ENCODE measurements at places on chromosomes 16 and 17.

DNA sequence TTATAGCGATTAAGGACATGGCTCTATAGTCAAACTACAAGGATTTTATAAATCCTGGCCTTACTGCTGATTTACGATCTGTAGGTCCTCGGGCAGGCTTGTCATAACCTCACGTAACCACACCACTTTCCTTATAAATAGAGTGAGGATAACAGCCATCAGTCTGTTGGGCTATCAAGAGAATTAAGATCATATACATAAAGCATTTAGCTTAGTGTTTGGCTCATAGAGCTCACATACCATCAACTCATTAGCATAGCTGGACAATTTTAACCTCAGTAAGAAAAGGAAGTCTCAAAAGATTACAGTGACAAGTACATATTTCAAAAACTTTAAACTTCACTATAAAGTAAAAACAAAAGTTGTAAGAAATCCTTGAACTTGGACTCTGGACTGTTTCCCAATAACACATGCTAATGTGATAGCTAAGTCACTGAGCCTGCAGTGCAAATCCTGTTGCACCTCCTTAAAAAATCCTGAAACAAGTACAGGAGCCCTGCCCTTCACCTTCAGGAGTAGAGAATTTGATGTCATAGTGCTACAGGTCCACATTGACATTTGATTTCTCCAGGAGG is 20.8 kb upstream of the CLEC3A start:
- DNase-seq, result no peak

- DNase-seq, result no peak
Observed at GRCh38 chr16:88315543-88316105, 67.1 kb upstream of the ZNF469 start.

DNA sequence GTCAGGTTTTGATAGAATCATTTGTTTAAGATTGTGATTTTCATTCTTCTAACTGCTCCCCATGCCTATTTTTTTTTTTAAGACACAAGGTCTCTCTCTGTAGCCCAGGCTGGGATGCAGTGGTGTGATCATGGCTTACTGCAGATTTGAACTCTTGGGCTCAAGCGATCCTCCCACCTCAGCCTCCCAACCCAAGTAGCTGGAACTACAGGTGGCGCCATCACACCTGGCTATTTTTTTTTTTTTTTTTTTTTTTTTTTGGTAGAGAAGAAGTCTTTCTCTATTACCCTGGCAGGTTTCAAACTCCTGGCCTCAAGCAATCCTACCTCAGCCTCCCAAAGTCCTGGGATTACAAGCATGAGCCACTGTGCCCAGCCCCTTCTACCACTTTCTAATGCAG is 223.3 kb downstream of the CBLN1 start:
- DNase-seq, result no peak

- DNase-seq, result no peak
Observed at GRCh38 chr17:40687106-40687505, 16.4 kb downstream of the KRT24 start.

DNA sequence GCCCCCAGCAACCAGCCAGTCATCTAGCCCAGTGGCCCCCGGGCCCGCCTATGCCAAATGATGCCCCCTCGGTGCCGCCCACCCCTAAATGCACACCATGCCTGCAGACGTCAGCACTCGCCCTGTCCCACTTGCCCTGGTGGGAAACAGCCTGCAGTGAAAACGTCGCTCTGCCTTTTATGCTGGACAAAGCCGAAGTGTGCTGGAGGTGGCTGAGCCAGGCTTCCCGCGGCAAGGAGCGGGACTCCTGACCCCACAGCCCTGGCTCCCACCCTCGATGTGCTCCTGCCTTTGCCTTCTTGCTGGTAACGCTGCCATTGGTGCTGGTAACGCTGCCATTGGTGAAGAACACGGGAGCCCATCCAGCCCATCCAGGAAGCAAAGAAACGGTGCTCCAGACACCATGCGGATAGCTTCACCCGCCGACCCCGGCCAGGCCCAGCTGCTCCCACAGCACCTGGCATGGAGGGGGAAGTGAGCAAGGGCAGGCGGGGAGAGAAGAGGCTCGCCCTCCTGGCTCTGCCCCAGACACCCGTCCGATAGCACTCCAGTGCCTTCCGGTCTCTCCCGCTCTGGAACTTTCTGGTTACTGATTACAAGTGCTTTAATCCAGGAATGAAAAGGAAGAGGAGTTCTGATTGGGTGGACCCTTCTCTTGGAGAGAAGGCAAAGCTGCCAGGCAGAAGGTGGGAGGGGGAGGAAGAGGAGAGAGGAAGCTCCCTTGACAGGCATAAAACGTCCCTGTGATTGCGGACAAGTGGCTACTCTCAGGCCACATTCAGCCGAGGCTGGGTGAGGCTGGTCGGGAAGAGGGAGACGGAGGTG is 4.0 kb upstream of the BAIAP2 start:
- no peak for DNase-seq

DNA sequence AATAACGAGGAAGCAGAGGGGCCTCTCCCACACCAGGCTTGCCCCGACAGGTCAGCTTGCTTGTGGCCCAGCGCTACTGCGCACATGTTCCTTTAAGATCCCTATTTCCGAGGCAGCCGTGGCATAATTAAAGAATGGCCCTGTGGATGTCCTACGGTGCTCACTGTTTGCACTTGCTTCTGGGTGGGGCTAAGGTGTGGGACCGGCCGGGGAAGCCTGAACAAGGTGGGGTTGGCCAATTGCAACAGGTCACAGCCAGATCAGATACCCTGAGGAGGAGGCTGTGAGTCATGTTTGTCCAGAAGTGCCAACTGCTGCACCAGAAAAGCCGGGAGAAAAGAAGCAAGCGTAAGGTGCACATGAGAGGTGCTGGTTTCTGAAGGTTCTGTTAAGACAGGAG is 158.5 kb upstream of the CACNG5 start:
- DNase-seq, result no peak

GRCh38 chr16:82658796-82659195 is 32.0 kb downstream of the CDH13 start:
- DNase-seq, result no peak

GRCh38 chr17:69907132-69907847 is 167.7 kb upstream of the KCNJ16 start:
- no peak for DNase-seq

- no peak for DNase-seq
Observed at GRCh38 chr17:29066606-29067005, 23.7 kb downstream of the PIPOX start.

DNA sequence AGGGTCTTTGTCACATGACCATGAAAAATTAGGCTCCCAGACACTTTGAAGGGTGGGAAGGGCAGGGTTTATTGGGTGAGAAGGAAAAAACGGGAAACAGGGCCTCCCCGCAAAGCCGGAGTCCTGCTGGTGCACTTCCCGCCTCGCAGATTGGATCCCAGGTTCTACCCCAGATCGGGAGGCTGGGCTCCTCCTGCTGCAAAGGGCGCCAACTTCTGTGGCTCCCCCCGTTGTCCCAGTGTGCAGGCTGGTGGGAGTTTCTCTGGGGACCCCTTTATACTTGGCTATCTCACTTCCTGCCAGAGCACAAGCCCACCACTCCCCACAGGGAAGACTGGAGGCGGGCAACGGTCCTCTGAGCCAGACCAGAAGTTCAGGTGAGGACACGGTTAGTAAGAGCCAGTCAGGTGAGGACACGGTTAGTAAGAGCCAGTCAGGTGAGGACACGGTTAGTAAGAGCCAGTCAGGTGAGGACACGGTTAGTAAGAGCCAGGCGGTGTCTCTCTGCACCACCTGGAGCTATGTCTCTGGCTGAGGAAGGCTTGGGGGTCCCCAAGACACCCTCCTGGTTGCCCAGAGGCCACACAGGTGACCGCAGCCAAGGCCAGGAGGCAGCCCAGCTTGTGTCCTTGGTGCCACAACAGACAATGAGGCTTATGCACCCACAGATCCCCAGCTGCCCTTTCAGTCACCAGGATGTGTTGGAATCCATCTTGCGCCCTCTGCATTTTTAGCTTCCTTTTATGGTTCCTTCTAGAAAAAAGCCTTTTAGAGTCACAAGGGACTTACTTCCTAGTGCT is 48.1 kb upstream of the CHMP6 start:
- DNase-seq, result no peak

DNA sequence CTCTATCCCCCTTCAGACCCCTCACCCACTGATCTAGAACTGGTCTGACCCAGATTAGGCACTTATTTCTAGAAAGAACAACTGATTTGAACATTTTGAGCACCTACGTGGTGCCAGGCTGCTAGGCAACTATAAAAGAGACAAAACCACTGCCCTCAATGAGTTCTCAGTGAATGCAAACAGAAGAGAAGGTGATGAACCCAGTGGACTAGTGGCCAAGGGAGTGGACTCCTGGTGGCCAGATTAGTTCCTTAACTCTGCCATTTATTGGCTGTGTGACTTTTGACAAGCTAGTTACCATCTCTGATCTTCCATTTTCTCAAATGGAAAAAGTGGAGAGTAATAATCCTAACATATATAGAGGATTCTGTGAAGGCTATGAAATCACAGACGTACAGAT is 259.1 kb upstream of the SALL1 start:
- no peak for DNase-seq

- no peak for DNase-seq
Observed at GRCh38 chr17:5820721-5821456, 236.6 kb upstream of the NLRP1 start.

GRCh38 chr16:73231944-73232554 is 184.1 kb upstream of the ZFHX3 start:
- DNase-seq, result no peak

- DNase-seq, result peak; percentile 39
Observed at GRCh38 chr17:51860954-51861561, 297.5 kb downstream of the CA10 start.

DNA sequence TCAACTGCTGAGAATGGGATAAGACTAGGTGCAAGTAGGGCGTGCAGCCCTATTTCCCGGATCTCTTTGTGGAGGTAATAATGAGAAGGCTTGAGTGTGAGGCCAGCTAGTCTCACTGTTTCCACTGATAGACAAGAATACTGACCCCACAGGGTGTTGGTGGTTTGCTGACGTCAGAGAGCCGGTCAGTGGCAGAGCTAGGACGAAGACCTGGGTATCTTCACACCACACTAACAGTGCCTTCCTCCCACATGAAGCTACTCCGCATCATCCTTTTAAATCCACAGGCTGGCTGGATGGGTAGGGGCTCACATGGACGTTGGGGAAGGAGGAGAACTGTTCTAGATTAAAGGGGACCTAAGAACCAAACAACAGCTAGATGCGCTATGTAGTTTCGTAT is 68.0 kb downstream of the ZFHX3 start:
- no peak for DNase-seq

DNA sequence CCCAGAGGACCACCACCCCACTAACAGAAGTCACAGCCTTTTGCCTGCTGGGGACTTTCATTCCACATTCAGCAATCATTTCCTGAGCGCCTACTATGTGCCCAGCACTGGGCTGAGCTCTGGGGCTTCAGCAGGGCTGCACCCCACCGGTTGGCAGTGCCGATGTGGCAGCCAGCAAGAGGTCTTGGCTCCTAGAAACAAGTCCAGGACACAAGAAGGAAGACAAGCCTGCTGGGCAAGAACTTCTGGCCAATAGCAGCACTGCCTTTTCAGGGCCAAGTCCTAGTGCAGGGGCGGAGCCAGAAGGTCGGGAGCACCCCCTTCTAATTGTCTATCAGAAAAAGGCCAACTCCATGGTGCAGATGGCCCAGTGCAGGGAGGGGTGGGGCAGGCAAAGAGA is 13.0 kb upstream of the HOXB9 start:
- no peak for DNase-seq

DNA sequence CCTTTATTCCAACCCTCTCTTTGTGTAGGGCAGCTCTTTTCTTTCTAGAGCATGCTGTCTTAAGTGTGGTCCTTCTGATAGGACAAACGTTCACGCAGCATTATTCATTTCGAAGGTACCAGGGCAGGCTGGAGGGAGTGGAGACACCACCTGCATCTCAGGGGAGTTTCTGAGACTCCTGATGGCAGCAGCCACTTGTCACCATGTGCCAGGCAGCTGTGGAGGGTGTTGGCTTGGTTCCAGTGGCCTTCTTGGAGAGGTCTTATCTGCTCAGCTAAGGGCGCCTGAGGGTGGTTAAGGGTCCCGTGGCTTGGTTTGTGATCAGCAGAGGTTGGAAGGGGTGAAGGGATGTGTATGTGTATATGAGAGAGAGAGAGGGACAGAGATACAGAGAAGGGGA is 257.1 kb upstream of the EEF2KMT start:
- no peak for DNase-seq

DNA sequence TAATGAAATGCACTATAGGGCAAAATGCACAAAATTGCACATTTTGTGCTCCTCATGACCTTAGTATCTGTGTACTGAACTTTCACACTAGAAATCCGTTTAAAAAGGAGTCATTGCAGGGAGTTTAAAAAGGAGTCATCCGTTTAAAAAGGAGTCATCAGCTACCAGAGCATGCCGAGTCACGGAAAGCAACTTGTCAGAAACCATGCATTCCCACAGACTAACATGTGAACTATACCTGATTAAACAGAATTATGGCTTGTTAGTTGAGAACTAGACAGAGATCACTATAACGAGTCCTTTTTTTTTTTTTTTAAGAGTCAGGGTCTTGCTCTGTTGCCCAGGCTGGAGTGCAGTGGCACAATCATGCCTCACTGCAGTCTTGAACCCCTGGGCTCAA is 35.9 kb downstream of the SLC6A4 start:
- DNase-seq, result no peak
